Lower lobe of right lung (tissue), 2 donors: ENCODE measurements at places on chromosomes 12 and 14.

- DNase-seq = no peak
Observed at GRCh38 chr12:80233926-80234325, 134.6 kb downstream of the OTOGL start.

DNA sequence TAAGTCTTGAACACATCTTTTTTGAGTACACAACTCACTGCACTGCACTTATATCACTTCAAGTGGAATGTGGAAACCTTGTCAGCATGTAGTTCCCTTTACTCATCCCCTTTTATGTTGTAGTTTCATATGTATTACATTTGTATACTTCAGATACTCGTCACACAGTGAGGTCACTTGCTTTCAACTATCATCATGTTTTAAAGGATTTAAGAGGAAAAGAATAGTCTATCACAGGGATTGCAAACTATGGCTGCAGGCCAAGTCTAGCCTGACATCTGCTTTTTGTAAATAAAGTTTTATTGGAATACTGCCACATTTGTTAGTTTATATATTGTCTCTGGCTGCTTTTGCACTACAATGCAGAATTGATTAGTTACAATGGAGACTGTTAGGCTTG is 24.3 kb downstream of the CNOT2 start:
- DNase-seq = no peak

DNA sequence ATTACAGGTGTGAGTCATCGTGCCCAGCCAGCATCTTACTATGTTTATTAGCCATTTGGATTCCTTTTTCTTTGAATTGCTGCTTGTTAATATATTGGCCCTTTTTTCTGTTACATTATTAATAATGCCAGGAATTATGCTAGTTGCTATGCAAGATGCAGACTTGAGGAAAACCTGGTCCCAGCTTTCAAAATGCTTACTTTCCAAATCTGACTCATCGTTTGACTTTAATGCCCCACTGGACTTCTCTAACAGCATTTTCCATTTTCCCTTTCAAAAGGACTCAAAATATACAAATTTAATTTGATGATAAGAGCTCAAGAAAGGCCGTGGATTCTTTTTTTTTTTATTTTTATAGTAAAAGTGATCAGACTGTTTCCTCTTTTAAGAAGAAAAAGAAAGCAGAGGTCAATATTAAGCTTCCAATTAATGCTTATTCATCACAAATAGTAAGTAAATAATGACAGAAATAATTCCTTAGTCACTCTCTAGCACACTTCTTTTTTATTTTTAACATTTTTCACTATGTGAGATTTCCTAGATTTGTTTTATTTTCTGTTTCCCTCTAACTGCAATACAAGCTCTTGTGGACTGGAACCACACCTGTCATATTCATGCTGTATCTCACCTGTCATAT is 146.1 kb upstream of the FGD4 start:
- no peak for DNase-seq

DNA sequence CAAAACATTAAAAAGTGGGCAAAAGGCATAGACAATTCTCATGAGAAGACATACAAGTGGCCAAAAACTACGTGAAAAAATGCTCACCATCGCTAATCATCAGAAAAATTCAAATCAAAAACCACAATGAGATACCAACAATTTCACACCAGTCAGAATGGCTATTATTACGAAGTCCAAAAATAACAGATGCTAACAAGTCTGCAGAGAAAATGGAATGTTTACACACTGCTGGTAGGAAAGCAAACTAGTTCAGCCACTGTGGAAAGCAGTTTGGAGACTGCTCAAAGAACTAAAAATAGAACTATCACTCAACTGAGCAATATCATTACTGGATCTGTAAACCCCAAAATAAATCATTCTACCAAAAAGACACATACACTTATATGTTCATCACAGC is 76.2 kb downstream of the PRKD1 start:
- DNase-seq = no peak

DNA sequence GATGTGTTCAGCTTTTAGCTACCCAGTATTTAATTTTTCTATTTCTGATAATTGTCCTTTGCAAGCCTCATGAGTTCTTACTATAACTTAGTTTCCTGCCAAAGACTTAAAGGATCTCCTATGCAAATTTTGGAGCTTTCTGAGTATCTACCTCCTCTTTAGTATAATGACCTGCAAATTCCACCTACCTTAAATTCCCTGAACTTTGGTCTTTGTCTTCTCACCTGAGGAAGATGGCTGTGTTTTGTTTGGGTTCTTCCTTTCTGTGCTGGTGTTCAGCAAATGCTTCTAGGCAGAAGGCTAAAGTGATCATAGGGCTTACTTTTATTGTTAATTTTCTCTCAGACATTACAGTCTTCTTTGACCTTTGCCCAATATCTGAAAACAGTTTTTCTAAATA is 142.8 kb downstream of the FUT8 start:
- DNase-seq = no peak

DNA sequence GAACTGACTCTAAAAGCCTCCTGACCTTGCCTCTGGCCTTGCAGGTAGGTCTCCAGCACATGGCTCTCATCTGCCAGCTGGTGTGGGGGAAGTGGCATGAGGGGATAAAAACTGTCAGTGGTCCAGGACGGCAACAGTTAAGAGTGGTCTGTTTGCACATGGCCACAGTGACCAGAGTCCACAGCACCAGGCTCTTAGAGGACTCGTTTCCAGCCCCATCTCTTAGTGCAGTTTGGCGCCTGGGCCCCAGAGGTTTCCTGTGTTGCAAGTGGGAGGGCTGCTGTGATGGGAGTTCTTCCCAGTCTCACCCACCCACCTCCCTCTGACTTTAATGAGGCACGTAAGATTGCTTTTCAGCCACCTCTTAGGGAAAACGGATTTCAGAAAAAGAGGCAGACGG is 37.0 kb downstream of the APPL2 start:
- no peak for DNase-seq

- no peak for DNase-seq
Observed at GRCh38 chr12:5333096-5333495, 98.8 kb upstream of the NTF3 start.

DNA sequence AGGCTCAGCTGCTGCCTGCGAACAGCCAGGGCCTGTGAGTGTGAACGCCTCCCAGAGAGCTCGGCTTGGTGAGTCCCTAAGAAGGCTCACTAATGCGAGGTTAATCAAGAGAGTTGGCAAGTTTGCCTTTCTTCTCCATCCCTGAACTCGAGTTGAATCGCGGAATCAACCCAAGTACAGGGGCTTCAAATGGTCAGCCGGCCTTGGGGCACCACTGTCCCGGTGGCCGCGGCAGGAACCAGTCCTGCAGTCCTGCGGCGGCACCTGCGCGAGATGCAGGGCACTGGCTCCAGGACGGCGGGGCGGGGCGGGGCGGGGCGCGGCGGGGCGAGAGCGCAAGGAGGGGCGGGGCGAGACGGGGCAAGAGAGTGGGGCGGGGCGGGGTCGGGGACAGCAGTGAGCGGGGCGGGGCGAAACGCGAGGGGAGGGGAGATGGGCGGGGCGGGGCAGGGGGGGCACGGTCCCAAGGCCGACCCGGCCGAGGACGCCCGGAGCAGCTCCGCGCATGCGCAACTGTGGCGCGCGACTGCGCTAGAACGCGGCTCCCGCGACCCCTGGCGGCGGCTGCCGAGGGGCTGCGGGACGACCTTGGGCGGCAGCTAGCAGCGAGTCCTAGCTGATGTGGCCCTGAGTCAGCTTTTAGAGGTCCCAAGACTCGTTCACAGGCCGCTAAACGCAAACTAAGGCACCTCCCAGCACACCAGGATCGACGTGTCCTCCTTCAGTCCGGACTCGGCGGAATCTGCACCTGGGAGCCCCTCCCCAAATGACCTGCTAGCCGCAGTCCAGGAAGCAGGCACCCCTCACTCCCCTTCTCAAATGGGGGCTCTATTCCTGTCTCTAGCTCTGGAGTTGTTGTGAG is 58.0 kb downstream of the TTC7B start:
- peak; percentile 95 for DNase-seq

- no peak for DNase-seq
Observed at GRCh38 chr12:28313631-28314030, 123.4 kb downstream of the CCDC91 start.

- DNase-seq = no peak
Observed at GRCh38 chr14:93921001-93921806, 5.9 kb upstream of the FAM181A start.

DNA sequence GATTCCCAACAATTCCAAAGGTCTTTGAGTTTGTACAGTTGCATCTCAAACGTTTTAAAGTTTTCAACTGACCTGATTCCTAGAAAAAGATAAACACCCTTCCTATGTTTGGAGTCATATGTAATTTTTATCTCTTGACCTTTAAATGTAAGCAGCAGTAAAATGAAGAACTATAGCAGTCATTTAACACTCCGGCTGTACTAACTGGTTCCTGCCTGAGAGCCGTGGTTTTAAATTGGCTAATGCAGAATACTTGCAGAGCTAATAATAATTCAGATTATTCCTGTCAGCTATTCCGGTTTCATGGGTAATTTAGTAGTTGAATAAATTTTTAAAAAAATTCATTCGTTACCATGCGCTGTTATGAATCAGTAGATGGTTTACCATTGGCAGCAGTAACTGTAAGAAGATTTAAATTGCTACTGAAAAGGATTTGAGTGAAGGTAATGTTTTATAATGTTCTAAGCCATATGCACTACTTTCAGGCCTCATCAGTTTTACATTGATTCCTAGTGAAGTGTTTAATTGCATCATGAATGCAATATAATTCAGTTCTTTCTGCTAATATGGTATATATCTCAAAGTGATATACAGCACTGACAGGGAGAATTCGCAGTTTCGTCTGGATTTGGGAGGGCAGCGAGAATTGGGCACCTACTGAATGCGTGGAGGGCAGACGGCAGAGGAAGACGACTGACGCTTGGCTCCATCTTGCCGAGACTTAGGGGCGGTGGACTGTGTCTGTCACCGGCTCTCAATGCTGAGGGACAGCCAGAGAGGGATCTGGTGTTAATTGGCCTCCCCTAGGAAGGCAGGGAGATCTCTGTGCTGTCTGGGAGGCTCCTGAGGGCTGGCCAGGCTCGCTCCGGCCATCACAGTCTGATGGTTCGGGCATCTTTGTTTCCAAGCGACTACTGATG is 217.7 kb downstream of the PHETA1 start:
- no peak for DNase-seq

GRCh38 chr12:26520109-26520508 is 312.9 kb downstream of the ITPR2 start:
- no peak for DNase-seq

DNA sequence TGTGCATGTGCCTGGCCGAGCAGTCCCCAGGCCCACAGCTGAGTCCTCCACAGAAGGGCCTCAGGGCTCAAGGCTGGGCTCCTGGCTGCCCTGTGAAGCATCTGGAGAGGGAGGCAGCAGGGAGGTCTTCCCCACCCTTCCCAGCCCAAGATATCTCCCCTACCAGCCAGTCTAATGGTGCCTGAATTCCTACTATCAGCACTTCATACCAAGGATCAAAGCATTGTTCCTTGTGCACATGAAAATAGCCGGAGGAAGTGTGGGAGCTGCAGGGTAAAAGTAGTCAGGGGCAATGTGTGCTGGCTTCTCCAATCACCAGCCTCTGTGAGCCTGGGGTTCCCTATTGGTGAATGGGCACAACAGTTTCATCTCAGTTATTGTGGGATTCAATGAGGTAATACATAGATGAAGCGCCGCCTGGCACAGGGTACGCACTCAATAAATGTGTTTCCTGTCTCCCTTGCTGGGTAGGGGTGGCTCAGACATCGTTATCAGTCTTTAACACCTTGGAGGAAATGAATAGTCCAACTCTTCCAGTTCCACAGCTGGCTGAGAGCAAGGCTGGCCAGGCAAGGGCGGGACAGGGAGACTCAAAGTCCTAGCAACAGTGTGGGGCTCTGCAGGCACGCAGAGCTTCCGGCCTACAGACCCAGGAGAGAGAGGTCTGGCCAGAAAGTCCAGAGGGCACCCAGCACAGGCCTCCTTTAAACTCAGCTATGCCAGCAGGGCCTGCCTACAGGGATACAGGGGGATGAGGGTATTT is 39.1 kb upstream of the PNMA1 start:
- no peak for DNase-seq

DNA sequence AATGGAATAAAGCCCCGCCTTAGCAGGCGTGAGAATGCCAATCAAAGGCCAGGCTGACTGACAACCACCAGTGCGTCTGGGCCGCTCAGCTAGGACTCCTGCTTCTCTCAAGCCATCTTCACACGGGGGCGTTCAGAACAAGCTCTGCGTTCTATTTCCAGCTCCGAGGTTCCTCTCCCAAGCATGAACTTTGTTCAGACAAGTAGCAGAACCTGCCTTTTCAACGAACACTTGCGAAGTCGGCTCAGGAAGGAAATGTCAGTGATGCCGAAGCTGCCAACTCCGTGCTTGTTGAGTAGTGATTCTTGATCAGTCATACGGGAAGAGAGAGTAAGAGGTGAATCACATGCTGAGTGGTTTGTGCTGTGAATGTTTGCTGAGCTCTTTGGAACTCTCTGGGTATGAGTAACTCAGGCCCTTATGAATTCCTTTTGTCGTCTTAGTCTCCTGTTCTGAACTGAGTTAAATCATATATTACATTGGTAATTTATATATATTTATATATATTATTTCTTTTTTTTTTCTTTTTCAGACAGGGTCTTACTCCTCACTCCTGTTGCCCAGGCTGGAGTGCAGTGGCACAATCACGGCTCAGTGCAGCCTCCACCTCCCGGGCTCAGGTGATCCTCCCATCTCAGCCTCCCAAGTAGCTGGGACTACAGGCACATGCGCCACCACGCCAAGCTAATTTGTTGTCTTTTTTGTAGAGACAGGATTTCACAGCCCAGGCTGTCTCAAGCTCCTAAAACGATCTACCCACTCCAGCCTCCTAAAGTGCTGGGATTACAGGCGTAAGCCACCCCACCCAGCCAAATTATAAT is 29.4 kb upstream of the BCL7A start:
- peak; percentile 67 for DNase-seq

DNA sequence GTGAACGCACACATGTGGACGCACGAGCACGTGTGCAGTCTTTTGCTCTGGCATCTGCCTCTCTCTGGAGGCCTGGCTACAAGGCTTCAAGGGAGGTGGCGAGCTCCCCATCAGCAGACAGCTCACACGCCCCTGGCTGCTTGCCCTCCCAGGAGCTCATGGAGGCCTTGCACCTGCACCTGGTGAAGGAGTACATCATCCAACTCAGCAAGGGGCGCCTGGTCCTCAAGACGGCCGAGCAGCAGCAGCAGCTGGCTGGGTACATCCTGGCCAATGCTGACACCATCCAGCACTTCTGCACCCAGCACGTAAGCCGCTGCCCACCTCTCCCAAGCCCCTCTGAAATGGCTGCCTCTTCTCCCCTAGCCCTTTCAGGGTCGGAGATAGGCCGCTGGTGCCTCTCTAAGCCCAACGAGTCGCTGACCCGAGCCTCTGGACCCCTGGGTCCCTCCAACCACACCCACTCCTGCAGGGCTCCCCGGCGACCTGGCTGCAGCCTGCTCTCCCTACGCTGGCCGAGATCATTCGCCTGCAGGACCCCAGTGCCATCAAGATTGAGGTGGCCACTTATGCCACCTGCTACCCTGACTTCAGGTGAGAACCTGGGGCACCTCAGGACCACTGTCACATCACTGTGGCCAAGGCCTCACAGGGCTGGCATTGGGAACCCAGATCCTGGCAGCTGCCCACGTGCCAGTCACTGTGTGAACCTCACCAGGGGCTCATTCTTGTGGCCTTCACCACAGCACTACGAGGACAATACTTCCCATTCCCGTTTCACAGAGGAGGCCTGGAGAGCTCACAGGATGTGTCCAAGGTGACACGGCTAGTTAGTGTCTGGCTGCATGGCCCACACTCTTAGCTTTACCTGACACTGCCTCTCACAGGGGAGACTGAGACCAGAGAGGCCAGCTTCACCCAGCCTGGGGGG is 10.2 kb downstream of the TNFAIP2 start:
- no peak for DNase-seq

GRCh38 chr12:53499266-53500141 is at the start of gene MAP3K12:
Gene MAP3K12, minus strand, starts transcription at chr12:53499458. Its CDS starts 12,067 bp downstream, at chr12:53487391.
- peak; percentile 70 for DNase-seq
